ENCODE measurements at places on chromosomes 2 and 18. TPM values are rescaled to one million over a fixed set of nuclear protein-coding genes. Genes with fewer than 3 reads are reported as not detected.

The SULT1C4 gene
- not detected for total RNA-seq

The EN1 gene
- total RNA-seq: not detected

The CPO gene
- not detected for total RNA-seq

The TRPM8 gene
- total RNA-seq: not detected

The COL4A3 gene
- total RNA-seq: not detected

The IL36B gene
- total RNA-seq: not detected

The ADAM17 gene
- total RNA-seq: 26.2 TPM

The FBXO36 gene
- 3.7 TPM for total RNA-seq

The DCC gene
- not detected for total RNA-seq

The CEP192 gene
- 15.5 TPM for total RNA-seq

The CLASP1 gene
- total RNA-seq: 24.0 TPM

The MC4R gene
- total RNA-seq: not detected

The SPP2 gene
- total RNA-seq: not detected

The RIF1 gene
- total RNA-seq: 19.4 TPM

The TCF23 gene
- total RNA-seq: not detected

The PJVK gene
- 0.53 TPM for total RNA-seq

The CRYGD gene
- total RNA-seq: not detected

The NT5C1B gene
- total RNA-seq: not detected

The FSHR gene
- total RNA-seq: not detected

The SKOR2 gene
- not detected for total RNA-seq

The SLC19A3 gene
- 0.08 TPM for total RNA-seq

The DAW1 gene
- total RNA-seq: 1.4 TPM

The EPHA4 gene
- total RNA-seq: 4.3 TPM

The GREB1 gene
- total RNA-seq: 0.31 TPM

The CYP27A1 gene
- 2.7 TPM for total RNA-seq

The APCDD1 gene
- total RNA-seq: 4.6 TPM

The RGPD3 gene
- 0.08 TPM for total RNA-seq

The DPP4 gene
- total RNA-seq: 0.27 TPM

The TFPI gene
- 1.4 TPM for total RNA-seq

The MRPL33 gene
- total RNA-seq: 108 TPM

The UCN gene
- total RNA-seq: 2.1 TPM

The HEATR5B gene
- 11.6 TPM for total RNA-seq

The TXNDC2 gene
- 0.34 TPM for total RNA-seq

The C1QL2 gene
- total RNA-seq: not detected

The TLX2 gene
- 0.08 TPM for total RNA-seq

The PRSS56 gene
- not detected for total RNA-seq

The ACVR1 gene
- total RNA-seq: 17.3 TPM

The SNED1 gene
- total RNA-seq: 1.2 TPM

Data from hair follicular keratinocyte (primary cell).